ENCODE measurements at places on chromosomes 2 and 18. TPM values are rescaled to one million over a fixed set of nuclear protein-coding genes. Genes with fewer than 3 reads are reported as not detected.
A peak's percentile ranks its signal among the peaks of the same experiment; 100 is the strongest.

Gene GALNT5
- total RNA-seq: not detected

- no peak for DNase-seq
- no peaks in the 10 kb centered on the region for H3K27me3 ChIP-seq
- H3K4me3 ChIP-seq: no peak overlapping the region
- no peaks in the 10 kb centered on the region for H3K36me3 ChIP-seq
- no peaks in the 10 kb centered on the region for H3K4me1 ChIP-seq
Observed at GRCh38 chr18:36942264-36942663, 113.3 kb downstream of the KIAA1328 start.

Gene RAB31
- total RNA-seq: 333 TPM

Gene ALPI
- not detected for total RNA-seq

Gene RNF149
- 40.4 TPM for total RNA-seq

DNA sequence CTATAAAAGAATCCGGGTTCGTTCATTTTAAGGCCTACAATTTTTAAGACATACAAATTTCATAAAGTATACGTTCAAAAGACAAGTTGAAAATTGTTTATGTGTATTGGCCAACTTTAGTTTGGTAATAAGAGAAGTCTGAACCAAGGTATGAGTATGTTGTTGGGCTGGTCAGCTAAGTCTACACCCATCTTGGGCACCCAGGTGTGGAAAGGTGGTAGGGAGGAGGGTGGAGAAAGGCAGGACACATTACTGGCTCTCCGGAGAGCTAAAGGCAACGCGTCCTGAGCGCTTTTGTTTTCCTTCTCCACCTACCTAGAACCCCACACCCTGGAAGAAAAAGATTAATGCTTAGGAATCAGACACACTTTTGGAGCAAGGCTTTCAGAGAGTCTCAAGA is 899 bp upstream of the PELI1 start:
- H3K36me3 ChIP-seq: no peaks in the 10 kb centered on the region
- H3K27ac ChIP-seq: no peak overlapping the region
- H3K4me3 ChIP-seq: no peak overlapping the region

GRCh38 chr18:12455496-12455895 is 47.8 kb downstream of the PRELID3A start:
- DNase-seq: no peak
- H3K4me3 ChIP-seq: no peak overlapping the region
- H3K27me3 ChIP-seq: no peaks in the 10 kb centered on the region
- no peak overlapping the region for H3K27ac ChIP-seq

- no peak overlapping the region for H3K27ac ChIP-seq
- no peak for DNase-seq
- H3K4me1 ChIP-seq: no peaks in the 10 kb centered on the region
- H3K4me3 ChIP-seq: no peak overlapping the region
Observed at GRCh38 chr2:8551622-8552074, 130.2 kb upstream of the ID2 start.

- H3K36me3 ChIP-seq: no peaks in the 10 kb centered on the region
- H3K4me3 ChIP-seq: no peak overlapping the region
- H3K27me3 ChIP-seq: no peaks in the 10 kb centered on the region
- DNase-seq: no peak
Observed at GRCh38 chr2:60957224-60957623, 60.3 kb upstream of the PEX13 start.

Gene STAT4
- total RNA-seq: 2.4 TPM

DNA sequence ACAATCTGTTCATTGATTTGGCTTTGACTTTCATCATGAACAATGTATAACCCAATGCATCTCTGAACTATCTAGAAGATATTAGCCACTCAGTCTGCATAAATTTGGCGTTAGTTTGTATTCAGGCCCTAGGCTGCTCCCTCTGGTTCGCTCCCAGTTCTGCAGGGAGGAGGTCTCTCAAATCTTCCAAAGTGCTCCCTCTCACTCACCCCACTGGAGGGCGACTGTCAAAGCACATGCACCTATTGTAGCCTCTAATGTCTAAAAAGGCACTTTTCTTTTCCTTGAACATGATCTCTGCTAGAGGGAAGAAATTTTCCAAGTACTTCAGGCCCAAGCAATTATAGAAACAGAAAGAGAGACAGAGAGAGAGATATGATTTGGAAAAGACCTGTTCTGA is 291.5 kb downstream of the TDRD15 start:
- no peaks in the 10 kb centered on the region for H3K4me1 ChIP-seq
- H3K36me3 ChIP-seq: no peaks in the 10 kb centered on the region
- H3K27me3 ChIP-seq: no peaks in the 10 kb centered on the region
- no peak overlapping the region for H3K27ac ChIP-seq

GRCh38 chr2:134943540-134943939 is 24.9 kb downstream of the CCNT2 start:
- no peak overlapping the region for H3K27ac ChIP-seq
- no peak overlapping the region for H3K4me3 ChIP-seq

Gene LRRTM4
- total RNA-seq: 0.46 TPM

DNA sequence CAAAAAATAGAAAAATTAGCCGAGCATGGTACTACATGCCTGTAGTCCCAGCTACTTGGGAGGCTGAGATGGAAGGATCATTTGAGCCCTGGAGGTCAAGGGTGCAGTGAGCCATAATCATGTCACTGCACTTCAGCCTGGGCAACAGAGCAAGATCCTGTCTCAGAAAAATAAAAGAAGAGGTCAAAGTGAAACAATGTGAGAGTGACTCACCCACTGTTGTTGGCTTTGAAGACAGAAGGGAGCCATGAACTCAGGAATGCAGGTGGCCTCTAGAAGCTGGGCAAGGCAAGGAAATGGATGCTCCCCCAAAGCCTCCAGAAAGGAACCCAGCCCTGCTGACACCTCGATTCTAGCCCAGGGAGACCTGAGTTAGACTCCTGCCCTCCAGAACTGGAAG is 3.7 kb upstream of the TMEM214 start:
- H3K36me3 ChIP-seq: no peaks in the 10 kb centered on the region
- H3K27ac ChIP-seq: no peak overlapping the region
- no peak overlapping the region for H3K4me3 ChIP-seq
- no peak for DNase-seq

GRCh38 chr2:172701250-172701649 is 34.4 kb upstream of the RAPGEF4 start:
- no peak overlapping the region for H3K4me3 ChIP-seq
- H3K27ac ChIP-seq: no peak overlapping the region
- H3K36me3 ChIP-seq: no peaks in the 10 kb centered on the region
- peaks cover 13% of the 10 kb centered on the region for H3K27me3 ChIP-seq

DNA sequence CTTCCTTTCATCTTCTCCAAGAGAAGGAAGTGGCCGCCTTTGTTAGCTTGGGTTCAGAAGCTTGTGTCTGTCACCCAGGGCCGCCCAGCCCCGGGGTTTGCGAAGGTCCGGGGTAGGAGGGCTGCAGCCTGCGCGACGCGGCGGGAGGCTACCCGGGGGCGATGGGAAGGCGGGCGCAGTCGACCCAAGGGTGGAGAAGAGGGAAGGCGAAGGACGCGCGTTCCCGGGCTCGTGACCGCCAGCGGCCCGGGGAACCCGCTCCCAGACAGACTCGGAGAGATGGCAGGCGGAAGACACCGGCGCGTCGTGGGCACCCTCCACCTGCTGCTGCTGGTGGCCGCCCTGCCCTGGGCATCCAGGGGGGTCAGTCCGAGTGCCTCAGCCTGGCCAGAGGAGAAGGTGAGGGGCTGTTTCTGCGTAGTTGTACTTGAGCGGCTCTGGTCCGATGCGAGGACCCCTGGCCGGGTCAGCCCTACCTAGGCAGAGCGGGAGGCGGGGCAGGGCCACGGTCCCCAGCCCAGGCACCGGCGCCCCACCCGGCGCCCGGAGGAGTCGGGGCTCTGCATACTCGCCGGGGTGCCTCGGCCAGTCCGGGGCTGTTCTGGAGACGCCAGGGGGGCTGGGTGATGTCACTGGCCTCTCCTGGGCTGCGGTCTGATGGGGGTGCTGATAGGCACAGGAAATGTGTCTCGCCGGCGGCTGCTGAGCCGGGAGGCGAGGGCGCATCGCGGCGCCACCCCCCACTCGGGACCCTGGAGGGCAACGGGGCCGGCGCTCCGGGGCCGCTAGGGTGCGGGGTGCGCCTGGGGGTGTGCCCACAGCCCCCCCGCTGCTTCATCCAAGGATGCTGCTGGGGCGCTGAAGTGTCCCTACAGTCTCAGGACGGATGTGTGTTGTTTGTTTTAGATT is at the start of gene QPCT:
Gene QPCT (plus strand): TSS at position 178 of the 909 bp plus-strand sequence. CDS start 102 bp downstream, at position 280.
- H3K27me3 ChIP-seq: no peaks in the 10 kb centered on the region
- H3K4me1 ChIP-seq: peaks cover 9% of the 10 kb centered on the region
- H3K27ac ChIP-seq: peak within 1 kb of the TSS; percentile 91

GRCh38 chr2:117553448-117553847 is 261.0 kb upstream of the DDX18 start:
- DNase-seq: no peak
- H3K36me3 ChIP-seq: no peaks in the 10 kb centered on the region
- H3K4me3 ChIP-seq: no peak overlapping the region
- no peaks in the 10 kb centered on the region for H3K4me1 ChIP-seq
- H3K27ac ChIP-seq: no peak overlapping the region

DNA sequence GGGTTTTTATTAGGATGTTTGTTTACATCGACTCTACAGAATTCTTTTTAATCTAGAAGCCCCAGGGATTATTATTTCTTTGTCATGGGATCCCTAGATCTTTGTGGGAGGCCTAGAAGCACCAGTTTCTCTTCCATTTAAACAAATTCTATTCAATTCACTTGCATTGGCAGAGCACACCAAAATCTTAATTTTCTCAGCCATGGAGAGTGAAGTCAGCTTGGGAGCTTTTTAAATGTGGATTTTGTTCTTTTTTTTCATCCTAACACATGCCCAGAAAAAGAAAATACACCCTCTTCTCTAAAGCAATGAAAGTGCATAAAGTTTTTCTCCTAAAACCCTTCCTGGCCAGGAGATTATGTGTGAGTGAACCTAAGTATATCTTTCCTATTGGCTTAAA is 38.5 kb downstream of the CDCA7 start:
- no peaks in the 10 kb centered on the region for H3K4me1 ChIP-seq
- H3K36me3 ChIP-seq: no peaks in the 10 kb centered on the region
- H3K27me3 ChIP-seq: peaks cover 44% of the 10 kb centered on the region
- no peak for DNase-seq
- no peak overlapping the region for H3K27ac ChIP-seq

DNA sequence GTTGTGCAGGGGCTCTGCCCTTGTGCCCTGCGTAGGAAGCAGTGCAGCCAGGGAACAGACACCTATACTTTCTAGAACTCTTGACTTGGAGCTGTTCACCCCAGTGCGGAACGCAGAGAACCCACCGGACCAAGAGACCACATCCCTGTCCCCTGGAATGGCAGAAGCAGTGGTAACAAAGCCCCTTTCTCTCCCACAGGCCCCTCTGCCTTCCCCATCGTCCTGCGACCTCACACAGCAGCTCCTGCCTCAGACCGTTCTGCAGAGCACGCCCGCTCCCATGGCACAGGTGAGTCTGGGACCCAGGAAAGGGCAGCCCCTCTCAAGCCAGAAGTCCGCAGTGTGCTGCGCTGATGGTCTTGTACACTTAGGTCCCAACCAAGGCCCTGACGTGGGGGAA is 24.6 kb upstream of the RPL31 start:
- DNase-seq: no peak
- no peaks in the 10 kb centered on the region for H3K36me3 ChIP-seq
- no peak overlapping the region for H3K4me3 ChIP-seq
- H3K27ac ChIP-seq: no peak overlapping the region

Gene SMYD1
- total RNA-seq: 0.06 TPM

DNA sequence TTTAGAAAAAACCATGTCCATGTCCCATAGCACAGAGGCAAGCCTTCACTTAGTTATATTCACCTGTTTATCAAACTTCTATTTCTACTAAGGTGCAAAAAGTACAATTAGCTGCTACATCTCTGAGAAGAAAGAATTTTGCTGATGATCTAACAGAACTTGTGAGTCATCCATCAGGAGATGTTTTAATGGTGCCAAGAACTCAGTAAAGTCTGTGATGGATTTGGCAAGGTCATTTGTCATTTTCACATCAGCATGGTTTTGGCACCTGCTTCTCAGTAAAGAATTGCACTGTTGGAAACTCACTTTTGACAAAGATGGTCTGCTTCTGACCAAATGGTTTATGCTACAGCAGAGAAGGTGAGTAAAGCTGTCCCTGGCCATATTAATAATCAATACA is 195.7 kb upstream of the TMEFF2 start:
- no peaks in the 10 kb centered on the region for H3K27me3 ChIP-seq
- H3K4me1 ChIP-seq: no peaks in the 10 kb centered on the region
- H3K36me3 ChIP-seq: no peaks in the 10 kb centered on the region
- no peak overlapping the region for H3K27ac ChIP-seq

- no peak for DNase-seq
- H3K36me3 ChIP-seq: no peaks in the 10 kb centered on the region
- H3K4me3 ChIP-seq: no peak overlapping the region
Observed at GRCh38 chr2:83079007-83079406, 1380.1 kb downstream of the SUCLG1 start.

Gene NETO1
- not detected for total RNA-seq

DNA sequence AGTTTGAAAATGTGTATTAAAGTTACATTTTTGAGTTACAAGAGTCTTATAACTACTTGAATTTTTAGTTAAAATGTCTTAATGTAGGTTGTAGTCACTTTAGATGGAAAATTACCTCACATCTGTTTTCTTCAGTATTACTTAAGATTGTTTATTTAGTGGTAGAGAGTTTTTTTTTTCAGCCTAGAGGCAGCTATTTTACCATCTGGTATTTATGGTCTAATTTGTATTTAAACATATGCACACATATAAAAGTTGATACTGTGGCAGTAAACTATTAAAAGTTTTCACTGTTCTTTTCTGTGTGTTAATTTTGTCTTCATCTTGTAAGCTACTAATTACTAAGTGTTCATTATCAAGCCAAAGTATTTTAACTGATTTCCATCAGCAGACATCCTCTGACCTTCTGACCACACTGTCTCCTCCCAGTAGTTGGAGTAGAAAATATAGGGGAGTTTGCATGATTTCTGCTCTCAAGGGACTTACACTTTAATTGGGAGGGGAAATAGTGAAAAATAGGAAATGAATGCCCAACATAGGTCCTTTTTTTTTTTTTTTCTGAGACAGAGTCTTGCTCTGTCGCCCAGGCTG is 4.3 kb downstream of the PMAIP1 start:
- H3K36me3 ChIP-seq: no peaks in the 10 kb centered on the region
- H3K27ac ChIP-seq: no peak overlapping the region
- DNase-seq: no peak
- peaks cover 35% of the 10 kb centered on the region for H3K27me3 ChIP-seq
- no peak overlapping the region for H3K4me3 ChIP-seq
- H3K4me1 ChIP-seq: peaks cover 4% of the 10 kb centered on the region

Gene ANKRD30BL
- total RNA-seq: not detected
